ENCODE measurements at places on chromosomes 2 and 18. TPM values are rescaled to one million over a fixed set of nuclear protein-coding genes. Genes with fewer than 3 reads are reported as not detected.

Gene FBXO36
- total RNA-seq = 2.6 TPM

Gene ALK
- 2.3 TPM for total RNA-seq

Gene FAM228B
- 35.2 TPM for total RNA-seq

Gene TFPI
- 68.9 TPM for total RNA-seq

Gene RELCH
- 46.1 TPM for total RNA-seq

Gene SERPINB2
- 0.44 TPM for total RNA-seq

Gene UGT1A10
- not detected for total RNA-seq

Gene ASPRV1
- total RNA-seq = 1.5 TPM

Gene RTKN
- total RNA-seq = 11.2 TPM

Gene UPP2
- not detected for total RNA-seq

Gene TRPM8
- not detected for total RNA-seq

Gene MEP1B
- total RNA-seq = not detected

Gene ALPP
- not detected for total RNA-seq

Gene GALNT13
- 15.8 TPM for total RNA-seq

Gene TACR1
- 7.7 TPM for total RNA-seq

Gene SCLY
- 16.0 TPM for total RNA-seq

Gene XRCC5
- total RNA-seq = 113 TPM

Gene TTC31
- total RNA-seq = 13.0 TPM

Gene SP140
- total RNA-seq = 0.19 TPM

Gene RAX
- total RNA-seq = not detected
